ENCODE measurements at places on chromosomes 12 and 14. TPM values are rescaled to one million over a fixed set of nuclear protein-coding genes. Genes with fewer than 3 reads are reported as not detected.

Gene KRT73
- 0.14 TPM for total RNA-seq

Gene TBC1D30
- total RNA-seq, result 1.6 TPM

Gene TSPAN9
- 0.24 TPM for total RNA-seq

Gene SLC8A3
- total RNA-seq, result 0.72 TPM

Gene KLRC4
- 2.4 TPM for total RNA-seq

Gene NEK9
- total RNA-seq, result 50.9 TPM

Gene DEPDC4
- total RNA-seq, result 2.8 TPM

Gene MYBPC1
- not detected for total RNA-seq

Gene P2RX2
- total RNA-seq, result not detected

Gene ATG101
- 39.8 TPM for total RNA-seq

Gene CLEC4D
- total RNA-seq, result not detected

Gene RAB15
- total RNA-seq, result 3.4 TPM

Gene FSCB
- total RNA-seq, result not detected

Gene RPL10L
- total RNA-seq, result not detected

Gene COQ10A
- total RNA-seq, result 10.6 TPM

Gene ASIC1
- 10.8 TPM for total RNA-seq

Gene CABP1
- 0.94 TPM for total RNA-seq

Gene NANOG
- total RNA-seq, result not detected

Gene SDR9C7
- total RNA-seq, result not detected

Gene GDF3
- not detected for total RNA-seq

Gene LMO3
- not detected for total RNA-seq

Gene PPFIBP1
- 22.2 TPM for total RNA-seq

Gene OASL
- 16.9 TPM for total RNA-seq

Gene TAS2R50
- 0.37 TPM for total RNA-seq

Gene LTB4R2
- 11.5 TPM for total RNA-seq

Gene PTPRR
- total RNA-seq, result not detected

Gene MMP19
- total RNA-seq, result not detected

Gene CIDEB
- 6.7 TPM for total RNA-seq

Gene RNASE1
- total RNA-seq, result not detected

Gene SLCO1B1
- total RNA-seq, result not detected

Gene SPTB
- total RNA-seq, result 0.31 TPM

Gene MYO1H
- total RNA-seq, result not detected

Gene BCL2L14
- 3.8 TPM for total RNA-seq

Gene HOXC10
- not detected for total RNA-seq

Gene ACOT4
- total RNA-seq, result 2.4 TPM

Gene ACOT6
- not detected for total RNA-seq

Gene TBK1
- total RNA-seq, result 18.1 TPM

Gene ADCY4
- 1.0 TPM for total RNA-seq

Gene MUCL1
- total RNA-seq, result not detected

Gene SLC10A1
- not detected for total RNA-seq

Gene PXMP2
- 18.3 TPM for total RNA-seq

Gene BMP4
- not detected for total RNA-seq

Gene GLT8D2
- total RNA-seq, result 0.43 TPM

Gene OGFOD2
- 26.8 TPM for total RNA-seq

Gene STAT2
- 102 TPM for total RNA-seq

Gene SH2B3
- total RNA-seq, result 58.5 TPM

Gene HPD
- total RNA-seq, result not detected

Gene BEGAIN
- total RNA-seq, result 6.6 TPM

Gene CKB
- total RNA-seq, result 3.1 TPM

Gene EID3
- 5.7 TPM for total RNA-seq

Gene CRIP2
- total RNA-seq, result 0.41 TPM

Gene RAD9B
- 2.8 TPM for total RNA-seq

Gene EFS
- total RNA-seq, result not detected

Gene PAPLN
- 0.36 TPM for total RNA-seq

Gene SOAT2
- 3.8 TPM for total RNA-seq

Gene CAPS2
- 2.4 TPM for total RNA-seq

Gene PTGES3
- total RNA-seq, result 402 TPM

Gene VRTN
- total RNA-seq, result not detected

Gene TAS2R7
- total RNA-seq, result not detected
